ENCODE measurements at places on chromosomes 1 and 21.

DNA sequence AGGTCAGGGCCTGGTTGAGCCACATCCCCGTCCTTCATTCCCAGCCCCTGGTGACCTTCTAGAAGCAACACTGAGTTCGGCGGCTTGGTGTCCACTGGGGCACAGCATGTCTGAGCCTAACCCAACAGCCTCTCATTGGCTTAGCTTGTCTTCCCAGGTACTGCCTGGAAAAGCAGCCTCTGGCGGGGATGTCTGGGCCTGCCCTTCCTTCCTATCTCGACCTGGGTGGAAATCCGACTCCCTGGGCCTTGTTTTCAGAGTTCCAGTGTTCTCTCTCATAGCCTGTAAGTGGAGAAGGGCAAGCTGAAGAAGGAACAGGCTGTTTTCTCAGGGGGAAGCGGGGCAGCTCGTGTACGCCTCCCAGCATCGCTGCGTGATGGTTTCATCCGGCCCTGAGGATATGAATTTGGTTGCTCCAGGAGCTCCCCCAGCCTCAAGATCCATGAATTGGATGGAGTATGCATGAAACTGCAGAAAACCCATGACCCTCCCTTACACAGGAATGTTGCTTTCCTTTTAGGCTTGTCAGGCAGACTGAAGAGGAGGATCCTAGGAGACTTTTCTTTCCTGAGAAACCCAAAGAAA, 116.5 kb upstream of the IRF2BP2 start:
- no peak for DNase-seq

GRCh38 chr1:8239306-8240023, 78.4 kb upstream of the SLC45A1 start:
- no peak for DNase-seq

- DNase-seq: peak; percentile 88
Observed at GRCh38 chr1:44808063-44808937, at the start of gene BTBD19. Gene BTBD19 (plus strand): TSS chr1:44808523. CDS start chr1:44808821, 298 bp downstream.

DNA sequence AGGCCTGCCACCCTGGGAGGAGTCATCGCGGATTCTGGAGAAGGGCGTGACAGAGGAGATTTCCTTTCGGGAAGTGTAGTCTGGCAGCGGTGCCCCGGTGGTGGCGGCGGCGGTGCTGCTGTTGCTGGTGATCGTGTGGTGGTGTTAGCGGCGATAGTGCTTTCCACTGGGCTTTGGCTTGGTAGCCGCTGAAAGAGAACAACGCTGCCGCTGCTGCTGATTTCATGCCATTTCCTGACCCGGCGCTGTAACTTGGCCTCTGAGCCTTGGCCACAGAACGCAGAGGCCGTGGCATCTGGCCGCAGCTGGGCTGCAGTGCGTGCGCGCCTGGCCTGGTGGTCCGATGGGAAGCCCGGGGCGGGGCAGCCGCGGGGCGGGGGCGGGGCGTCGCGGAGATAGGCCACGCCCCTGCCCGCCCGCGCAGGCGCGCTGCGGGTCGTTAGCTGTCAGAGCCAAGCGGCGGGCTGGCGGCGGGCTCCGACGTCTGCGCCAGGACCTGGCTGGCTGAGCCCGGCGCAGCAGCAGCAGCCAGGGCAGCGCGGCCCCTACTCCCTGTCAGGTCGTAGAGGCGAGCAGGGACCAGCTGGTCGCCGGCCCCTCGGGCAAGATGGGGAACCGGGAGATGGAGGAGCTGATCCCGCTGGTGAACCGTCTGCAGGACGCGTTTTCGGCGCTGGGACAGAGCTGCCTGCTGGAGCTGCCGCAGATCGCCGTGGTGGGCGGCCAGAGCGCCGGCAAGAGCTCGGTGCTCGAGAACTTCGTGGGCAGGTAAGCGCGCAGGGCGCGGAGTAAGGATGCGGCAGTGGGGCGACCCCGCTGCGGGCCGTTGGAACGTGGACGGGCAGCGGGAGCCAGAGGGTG, at the start of gene DNM3:
Gene DNM3, plus strand, starts transcription at position 449 of the 861 bp plus-strand sequence. Its CDS starts 159 bp downstream, at position 608.
- DNase-seq: peak; percentile 59

DNA sequence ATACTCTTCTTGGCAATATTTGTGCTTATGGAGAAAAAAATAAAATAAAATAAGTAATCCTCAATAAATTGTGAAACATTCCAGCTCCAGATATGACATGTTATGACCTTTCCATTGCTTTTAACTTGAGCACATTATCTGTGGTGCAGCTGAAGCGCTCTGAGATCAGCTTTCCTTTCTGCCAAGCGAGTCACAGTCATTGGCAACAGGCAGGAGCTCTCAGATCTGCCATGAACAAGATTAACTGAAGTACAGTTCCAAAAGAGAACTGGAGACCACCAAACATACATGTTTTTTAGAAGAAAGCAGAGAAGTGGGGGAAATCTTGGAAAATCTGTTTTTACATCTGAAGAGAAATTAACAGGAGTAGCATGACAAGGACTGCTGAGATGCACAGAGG, 89.2 kb upstream of the DSCAM start:
- DNase-seq: no peak

GRCh38 chr1:165858967-165859845, 31.8 kb downstream of the UCK2 start:
- DNase-seq: no peak

DNA sequence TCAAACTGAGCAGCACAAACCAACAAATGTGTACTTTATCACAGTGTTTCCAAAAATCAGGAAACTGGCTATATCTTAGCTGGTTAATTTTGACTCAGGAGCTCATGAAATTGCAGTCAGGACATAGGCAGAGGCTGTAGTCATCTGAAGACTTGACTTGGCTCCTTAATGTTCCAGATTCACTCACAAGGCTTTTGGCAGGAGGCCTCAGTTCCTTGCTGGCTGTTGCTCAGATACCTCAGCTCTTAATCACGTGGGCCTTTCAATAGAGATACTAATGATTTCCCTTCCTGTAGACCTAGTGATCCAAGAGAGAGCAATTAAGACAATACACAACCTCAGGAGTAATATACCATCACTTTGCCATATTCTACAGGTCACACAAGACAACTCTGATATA, 537.7 kb downstream of the BRINP3 start:
- no peak for DNase-seq

DNA sequence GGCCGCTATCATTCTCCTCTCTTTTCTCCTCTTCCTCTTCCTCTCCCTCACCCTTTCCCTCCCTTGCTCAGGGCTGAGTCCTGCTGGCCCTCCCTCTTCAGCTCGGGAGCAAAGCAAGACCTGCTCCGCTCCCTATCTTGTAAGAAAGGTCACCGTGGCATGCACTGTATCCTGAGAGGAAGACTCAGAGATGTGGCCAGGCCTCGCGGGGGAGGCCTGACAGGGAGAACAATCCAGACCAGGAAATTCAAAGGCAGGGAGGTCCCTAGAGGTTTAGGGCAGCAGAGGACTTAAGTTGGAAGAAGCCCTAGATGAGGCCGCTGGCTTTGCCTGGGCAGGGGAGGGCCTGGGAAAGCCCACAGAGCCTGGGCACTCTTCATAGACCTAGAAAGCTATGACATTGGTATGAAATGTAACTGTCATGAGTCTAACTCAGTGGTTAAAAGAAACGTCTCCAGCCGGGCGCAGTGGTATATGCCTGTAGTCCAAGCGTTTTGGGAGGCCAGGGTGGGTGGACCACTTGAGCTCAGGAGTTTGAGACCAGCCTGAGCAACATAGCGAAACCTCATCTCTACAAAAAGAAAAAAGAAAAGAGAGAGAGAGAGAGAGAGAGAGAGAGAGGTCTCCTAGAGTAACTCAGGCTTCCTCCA, 14.6 kb upstream of the PTAFR start:
- DNase-seq: no peak

GRCh38 chr1:99579691-99580172, 66.2 kb upstream of the PALMD start:
- DNase-seq: peak; percentile 48

- no peak for DNase-seq
Observed at GRCh38 chr1:194478731-194479130, 1292.3 kb upstream of the B3GALT2 start.

GRCh38 chr1:189158155-189158554, 1319.5 kb downstream of the BRINP3 start:
- DNase-seq: no peak

GRCh38 chr1:6329396-6329795, 64.2 kb downstream of the ACOT7 start:
- no peak for DNase-seq

DNA sequence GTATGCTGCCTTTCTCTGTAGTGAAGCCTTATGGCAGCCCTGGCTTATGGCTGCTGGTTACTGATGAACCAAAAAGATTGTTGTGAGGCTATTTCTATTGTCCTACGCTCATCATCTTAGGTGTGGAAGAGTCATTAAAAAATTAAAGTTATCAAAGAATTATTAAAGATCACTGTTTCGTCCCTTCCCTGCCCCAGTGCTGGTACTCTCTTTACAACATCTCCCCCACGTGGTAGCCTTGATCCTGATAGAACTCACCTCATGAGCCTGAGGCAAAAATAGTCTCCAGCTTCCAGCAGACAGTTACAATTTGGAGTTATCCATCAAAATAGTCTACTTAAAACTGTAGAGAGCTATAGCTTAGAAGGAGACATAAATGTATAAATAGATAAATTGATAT, 201.5 kb downstream of the S1PR1 start:
- DNase-seq: no peak

DNA sequence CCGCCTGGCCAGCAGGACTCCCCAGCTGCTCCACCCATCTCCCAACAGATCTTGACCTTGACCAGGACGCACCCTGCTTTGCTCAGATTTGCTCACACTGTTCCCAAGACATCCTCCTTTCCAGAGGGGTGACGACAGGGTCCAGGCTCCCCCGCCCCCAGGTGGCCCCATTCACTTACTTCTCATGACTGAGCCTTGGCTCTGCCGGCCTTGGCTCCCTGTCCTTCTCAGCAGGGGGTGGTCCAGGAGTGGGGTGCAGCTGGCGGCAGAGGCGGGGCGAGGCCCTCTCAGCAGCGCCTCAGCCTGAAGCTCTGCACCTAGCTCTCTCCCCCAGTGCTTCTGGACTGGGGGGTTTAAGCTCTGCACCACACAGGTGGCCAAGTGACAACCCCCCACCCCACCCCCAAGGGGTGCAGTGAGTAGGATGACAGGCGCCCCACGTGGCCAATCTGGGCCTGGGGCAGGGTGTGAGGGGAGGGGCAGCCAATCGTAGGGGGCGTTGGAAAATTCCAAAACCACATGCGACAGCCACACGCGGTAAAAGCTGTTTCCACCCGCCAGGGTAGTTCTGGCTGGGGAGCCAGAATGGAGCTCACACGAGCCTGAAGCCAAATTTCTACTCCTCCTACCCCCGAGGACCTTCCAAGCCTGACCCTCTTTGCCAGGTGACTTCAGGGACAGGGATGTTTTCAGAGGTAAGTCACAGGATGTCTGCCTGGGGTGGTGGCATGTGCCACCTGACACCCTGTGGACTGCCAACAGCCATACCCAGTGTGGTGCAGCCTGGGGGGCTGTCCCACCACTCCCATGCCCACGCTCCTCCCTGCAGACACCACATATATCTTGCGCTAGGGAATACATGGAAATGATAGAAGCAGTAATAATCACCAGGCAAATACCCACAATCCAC, 5.6 kb downstream of the RORC start:
- no peak for DNase-seq

DNA sequence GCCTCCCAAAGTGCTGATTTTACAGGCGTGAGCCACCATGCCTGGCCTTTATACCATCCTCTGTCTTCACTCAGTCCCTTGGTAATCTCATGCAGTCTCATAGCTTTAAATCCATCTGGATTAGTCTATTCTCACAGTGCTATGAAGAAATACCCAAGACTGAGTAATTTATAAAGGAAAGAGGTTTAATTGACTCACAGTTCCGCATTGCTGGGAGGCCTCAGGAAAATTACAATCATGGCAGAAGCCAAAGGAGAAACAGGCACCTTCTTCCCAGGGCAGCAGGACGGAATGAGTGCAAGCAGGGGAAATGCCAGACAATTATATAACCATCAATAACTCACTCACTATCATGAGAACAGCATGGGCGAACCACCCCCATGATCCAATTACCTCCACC, 49.1 kb upstream of the CPLANE2 start:
- DNase-seq: no peak

GRCh38 chr21:41899426-41900202, 20.5 kb upstream of the PRDM15 start:
- DNase-seq: no peak

DNA sequence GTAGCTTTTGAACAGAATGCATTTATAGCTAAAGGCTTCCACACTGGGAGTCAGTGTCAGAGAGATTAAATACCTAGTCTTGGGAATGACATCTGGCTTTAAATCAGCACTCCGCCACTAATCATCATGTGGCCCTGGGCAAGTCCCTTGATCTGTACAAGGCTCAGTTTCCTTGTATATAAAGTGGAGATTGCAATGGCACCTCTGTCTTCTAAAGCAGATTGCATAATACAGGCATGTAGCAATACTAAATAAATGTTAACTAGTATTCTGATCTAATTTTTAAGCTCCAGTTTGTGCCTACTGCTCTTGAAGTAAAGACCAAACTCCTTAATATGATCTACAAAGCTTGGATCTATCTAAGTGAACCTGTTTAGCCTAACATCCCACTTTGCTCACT, 249.4 kb downstream of the PLPP3 start:
- DNase-seq: no peak

DNA sequence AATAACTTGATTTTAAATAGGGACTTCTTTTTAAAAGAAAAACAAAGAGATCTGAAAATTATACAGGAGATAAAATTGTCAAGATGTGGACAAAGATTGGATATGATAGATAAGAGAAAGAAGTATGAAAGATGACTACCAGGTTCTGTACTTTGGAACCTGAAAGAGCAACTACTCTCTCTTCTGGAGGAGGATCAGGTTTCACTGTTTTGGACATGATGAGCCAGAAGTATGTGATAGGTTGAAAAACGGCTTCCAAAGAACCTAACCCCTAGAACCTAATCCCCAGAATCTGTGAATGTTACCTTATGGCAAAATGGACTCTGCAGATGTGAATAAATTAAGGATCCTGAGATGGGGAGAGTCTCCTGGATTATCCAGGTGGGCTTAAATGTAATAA, 26.2 kb downstream of the RSBN1 start:
- no peak for DNase-seq

DNA sequence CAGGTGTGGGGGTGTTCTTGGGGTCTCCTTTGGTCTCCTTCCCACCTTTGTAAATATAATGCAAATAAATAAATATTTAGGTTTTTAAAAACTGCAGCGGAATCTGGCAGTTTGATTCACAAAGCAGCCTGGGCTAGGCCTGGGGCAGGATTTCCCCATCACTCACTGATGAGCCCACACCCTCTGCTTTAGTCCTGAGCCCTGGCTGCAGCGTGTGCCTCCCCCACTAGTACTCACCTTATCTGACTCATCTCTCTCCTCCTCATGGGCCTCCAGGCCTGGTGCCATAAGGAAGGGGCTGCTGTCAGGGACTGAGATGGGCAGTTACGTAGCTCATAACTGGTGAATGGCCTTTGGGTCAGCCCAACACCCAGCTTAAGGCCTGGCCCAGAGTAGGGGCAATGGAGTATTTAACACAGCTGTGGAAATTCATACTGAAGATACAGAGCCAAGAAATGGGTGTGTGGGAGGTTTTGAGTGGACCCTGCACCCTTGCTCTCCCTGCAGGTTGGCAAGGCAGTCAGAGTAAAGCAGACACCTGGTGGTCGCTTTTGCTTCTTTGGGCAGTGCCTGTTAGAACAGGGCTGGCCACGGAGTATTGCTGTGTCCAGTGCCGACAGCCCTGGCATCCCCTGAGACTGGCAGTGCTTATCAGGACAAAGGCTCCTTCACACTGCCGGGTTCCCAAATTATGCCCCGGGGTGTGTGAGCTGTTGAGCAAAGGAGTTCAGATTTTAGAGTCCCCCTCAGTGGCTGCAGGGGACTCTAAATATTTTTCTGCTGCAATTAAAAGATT, 39.7 kb downstream of the AZIN2 start:
- no peak for DNase-seq

GRCh38 chr1:115173151-115173550, 83.8 kb upstream of the TSPAN2 start:
- DNase-seq: no peak

GRCh38 chr21:31987696-31988095, 114.9 kb downstream of the HUNK start:
- DNase-seq: no peak

Measured in stromal cell of bone marrow (primary cell).